ENCODE measurements at places on chromosomes 11 and 22.

GRCh38 chr11:83726316-83726715 lies 440.1 kb upstream of the CCDC90B start:
- DNase-seq = no peak

DNA sequence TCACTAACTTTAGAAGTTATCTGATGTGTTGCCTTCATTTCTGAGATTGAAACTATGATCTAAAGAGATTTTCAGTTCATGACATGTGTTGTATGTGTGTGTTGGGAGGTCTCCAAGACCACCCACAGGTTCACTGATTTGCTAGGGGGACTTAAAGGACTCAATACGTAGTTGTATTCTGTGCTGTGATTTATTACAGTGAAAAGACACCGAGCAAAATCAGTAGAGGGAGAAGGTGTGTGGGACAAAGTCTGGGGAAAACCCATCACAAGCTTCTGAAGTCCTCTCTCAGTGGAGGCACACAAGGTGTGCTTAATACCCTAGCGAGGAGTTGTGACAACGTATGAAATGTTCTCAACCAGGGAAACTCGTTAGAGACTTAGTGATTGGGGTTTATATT lies 35.6 kb downstream of the RNF169 start:
- no peak for DNase-seq

GRCh38 chr11:50246183-50246582 lies 213.5 kb downstream of the OR4C45 start:
- DNase-seq = no peak

GRCh38 chr22:23375031-23375827 lies 194.9 kb downstream of the BCR start:
- no peak for DNase-seq

- DNase-seq = no peak
Observed at GRCh38 chr11:69384251-69385143, 90.5 kb downstream of the MYEOV start.

GRCh38 chr11:121838571-121838970 lies 277.4 kb downstream of the BLID start:
- no peak for DNase-seq

DNA sequence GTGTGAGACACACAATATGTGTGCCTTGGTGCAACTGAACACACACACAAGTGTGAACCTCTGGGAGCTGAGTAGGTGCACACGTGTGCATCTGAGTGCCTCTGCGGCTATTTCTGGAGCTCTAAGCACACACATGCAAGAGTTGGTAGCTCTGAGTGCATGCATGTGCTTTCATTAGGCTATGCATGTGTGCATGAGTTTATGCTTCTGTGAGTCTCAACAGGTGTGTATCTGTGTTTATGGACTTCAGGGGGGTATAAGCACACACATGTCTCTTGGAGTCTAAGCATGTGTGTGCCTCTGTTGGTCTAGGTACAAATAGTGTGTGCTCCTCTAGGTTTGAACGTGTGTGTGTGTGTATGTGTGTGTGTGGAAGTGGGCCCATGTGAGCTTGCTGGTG lies 25.8 kb downstream of the SLC22A12 start:
- no peak for DNase-seq

- peak; percentile 15 for DNase-seq
Observed at GRCh38 chr22:38259370-38259769, 13.4 kb downstream of the TMEM184B start.

DNA sequence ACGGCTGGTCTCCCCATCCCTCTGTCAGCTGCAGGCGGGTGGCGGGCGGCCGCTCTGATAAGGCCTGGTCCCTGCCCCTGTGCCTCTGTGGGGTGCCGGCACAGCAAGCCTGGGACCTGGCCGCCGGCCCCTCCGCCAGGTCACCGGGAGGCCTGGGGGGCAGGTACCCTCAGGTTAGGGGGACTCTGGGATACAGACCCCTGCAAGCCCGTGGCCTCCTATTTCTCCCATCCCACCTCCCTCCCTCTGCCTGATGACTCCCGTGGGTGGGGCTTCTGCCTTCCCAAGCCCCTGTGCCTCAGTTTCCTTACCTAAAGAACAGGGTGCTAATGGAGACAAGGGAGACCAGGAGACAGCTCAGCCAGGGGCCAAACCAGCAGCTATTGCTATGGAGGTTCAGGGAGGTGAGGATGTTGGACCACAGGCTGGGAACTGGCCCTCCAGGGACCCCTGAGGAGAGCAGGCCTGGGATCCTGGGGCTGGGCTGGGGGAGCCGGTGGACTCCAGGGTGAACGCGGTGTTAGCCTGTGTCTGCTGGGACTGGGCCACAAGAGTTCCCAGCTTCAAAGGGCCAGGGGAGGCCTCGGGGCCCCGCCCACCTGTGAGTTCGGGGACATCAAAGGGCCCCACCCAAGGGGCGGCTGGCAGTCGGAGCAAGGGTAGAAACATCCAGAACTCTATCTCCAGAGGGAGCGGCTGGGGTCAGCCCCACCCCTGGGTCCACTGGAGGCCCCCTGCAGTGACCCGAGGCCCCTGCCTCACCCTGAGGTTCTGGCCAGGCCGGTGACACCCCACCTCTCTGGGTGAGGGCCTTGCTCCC lies 32.0 kb upstream of the TH start:
- DNase-seq = no peak

GRCh38 chr22:39703928-39704639 lies 133.5 kb downstream of the CACNA1I start:
- no peak for DNase-seq

DNA sequence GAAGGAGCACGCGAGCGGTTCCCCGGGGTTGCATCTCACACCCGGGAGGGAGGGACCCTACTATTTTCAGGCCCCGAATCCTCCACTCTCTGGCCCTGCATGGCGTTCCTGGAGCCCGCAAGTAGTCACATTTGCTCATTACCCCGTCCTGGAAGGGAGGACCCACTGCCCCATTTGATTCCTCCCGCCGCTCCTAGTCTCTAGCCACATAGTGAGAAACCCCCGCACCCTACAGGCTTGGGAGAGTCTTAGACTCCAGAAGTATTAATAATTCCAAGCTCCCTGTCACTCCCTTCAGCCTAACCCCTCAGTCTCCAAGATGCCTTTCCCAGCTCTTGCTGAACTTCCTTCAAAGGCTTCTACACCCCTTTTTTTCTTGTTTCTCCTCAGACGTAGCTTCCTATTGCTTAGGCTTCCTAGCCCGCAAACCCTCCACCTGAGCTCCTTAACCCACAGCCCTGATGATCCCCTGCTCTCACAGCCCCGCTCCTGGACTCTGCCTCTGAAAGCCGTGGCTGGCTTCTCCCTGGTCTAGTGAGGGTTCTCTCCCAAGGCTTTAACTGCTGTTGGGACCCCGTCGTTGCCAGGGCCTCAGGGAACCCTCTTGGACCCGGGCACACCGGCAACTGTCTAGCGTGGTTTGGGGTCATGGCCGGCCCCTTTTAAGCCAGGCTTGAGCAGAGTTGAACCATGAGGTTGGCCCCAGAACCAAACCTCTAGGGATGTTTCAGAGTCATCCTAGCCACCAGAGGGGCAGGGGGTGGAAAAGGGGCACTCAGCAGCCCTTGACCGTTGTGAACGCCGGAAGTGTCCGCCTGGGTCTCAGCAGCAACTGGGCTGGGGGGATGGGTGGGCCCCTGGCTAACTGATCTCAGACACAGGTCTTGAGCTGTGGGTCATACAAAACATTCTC lies 862 bp downstream of the GGA1 start:
- no peak for DNase-seq

GRCh38 chr11:123580557-123581275 lies 73.7 kb downstream of the SCN3B start:
- no peak for DNase-seq

GRCh38 chr22:45781966-45782365 lies 110.3 kb downstream of the ATXN10 start:
- DNase-seq = no peak

DNA sequence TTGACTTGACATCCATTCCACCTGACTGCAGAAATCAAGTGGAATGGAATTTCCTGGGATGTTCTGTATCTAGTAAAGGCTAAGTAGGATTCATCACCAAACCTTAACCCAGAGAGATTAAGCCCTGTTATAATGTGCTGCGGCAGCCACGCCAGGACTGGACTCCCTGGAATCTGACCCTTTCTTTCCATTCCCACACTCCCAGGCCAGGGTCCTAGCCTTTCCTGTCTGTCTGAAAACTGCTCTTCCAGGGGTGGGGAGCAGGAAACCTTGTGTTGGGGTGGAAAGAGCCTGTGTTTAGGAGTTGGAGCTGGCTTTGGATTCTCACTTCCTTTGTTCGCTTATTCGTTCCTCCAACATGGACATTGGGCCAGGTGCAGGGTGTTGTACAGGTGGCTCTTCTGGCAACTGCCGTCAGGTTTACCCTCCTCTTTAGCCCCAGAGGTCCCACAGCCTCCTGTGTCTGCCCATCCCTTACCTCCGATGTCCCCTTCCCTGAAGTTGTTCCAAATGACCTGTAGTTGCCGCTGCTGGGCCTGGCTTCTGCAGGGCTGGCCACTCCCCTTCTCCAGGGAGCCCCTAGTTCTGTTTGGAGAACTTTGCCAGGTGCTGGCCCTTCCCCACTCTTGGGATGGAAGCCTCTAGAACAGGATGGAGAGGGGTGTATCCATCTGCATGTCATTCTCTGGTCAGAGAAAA lies 20.5 kb upstream of the PARVB start:
- DNase-seq = no peak

DNA sequence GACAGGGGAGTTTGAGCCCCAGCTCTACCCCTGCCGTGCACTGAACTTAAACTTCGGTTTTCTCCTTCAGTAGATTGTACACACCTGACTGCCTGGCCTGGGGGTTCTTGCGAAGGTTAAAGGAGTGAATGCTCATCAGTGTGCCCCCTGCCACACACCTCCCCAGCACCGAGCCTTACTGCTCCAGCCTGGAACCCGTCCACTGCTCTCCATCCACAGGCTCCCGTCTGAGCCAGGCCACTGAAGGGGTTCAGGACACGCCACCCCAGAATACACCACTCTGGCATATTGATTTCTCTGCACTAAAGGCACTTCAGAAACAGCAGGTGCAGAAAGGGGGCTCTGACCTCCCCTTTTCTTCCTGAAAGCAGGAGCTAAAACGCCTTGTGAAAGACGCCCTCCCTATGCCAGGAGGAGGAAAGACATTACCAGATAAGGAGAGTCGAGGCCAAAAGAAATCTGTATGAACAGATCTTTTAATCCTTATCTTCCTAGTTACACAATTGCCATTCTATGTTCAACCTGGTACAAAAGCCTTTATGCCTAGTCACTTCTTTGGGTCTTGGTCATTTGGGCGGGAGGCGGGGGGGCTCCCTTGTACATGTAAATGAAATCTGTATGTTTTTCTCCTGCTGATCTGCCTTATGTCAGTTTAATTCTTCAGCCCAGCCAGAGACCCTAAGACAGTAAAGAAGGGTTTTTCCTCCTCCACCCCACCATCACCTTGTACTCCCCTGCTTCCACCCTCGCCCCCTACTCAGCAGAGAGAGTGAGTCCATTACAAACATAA lies 1.9 kb upstream of the SSTR3 start:
- no peak for DNase-seq

GRCh38 chr11:45483416-45483815 lies 182.0 kb downstream of the CHST1 start:
- DNase-seq = no peak

DNA sequence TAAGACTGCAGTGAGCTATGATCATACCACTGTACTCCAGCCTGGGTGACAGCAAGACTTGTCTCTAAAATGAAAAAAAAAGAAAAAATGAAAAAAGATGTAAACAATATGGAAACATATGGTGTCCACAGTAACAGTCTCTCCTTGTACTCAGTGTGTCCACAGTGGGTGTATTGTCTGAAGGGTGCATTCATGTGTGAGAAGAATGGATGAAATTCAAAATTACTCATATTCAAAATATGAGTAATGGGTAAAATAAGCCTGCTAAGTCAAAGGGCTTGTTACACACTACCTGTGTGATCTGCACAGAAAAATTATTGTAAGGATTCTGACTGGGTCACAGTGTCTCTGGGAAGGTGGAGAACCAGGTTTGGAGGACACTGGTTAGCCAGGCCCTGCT lies 26.9 kb downstream of the PPFIA1 start:
- DNase-seq = no peak

GRCh38 chr11:5124891-5125620 lies 13.1 kb downstream of the OR52A5 start:
- no peak for DNase-seq

GRCh38 chr11:132062031-132062430 lies 691.6 kb downstream of the NTM start:
- no peak for DNase-seq

DNA sequence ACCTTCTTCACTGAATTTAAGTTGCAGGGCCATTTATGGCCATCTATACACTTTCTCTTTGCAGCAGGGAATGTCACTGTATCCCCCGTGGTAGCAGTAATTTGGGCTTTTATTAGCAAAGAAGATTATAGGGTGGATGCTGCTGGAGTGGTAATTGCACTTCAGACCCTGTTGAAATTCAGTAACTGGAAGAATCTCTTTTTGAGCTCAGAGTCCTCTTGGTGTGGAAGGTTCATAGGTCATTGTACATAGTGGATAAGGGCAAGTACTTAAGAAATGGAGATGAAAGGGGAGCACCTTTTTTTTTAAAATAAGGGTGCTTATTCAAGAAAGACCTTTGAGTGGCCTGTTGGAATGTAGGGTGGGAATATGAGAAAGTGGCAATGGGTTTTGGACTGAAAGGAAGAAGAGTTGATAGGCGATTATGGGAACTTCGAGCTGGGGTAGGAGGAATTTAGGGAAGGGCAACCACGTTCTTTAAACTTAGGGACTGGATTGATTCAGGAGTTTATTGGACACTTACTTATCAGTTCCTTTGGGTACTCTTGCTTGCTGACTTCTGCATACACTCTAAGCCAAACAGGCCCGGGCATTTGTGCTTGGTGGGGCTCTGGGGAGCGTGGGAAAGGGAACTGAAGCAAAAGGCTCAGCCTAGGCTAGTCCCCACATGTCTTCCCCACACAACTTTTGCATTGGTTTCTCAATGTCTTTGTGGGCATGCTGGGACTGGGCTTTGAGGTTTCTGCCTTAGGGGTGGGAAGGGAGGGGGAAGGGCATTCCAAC lies 26.5 kb downstream of the CTNND1 start:
- DNase-seq = peak; percentile 56

DNA sequence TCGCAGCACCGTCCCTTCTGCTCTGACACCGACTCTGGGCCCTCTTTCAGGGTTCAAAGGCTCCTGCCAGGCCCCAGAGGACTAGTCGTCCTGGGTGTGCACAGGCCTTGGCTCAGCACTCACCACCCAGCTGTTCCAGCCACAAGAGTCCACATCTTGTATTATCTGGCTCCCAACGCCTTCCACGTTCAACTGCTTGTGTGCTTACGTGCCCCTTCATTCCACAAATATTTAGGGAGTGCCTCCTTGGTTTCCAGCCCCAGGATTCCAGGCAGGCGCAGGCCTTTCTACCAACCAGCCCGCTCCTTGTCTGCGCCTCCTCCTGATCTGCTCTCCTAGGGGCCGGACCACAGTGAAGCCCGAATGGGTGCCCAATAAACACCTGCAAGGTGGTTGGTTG lies 70.9 kb downstream of the SCUBE1 start:
- no peak for DNase-seq

Measured in GDM1 (cell line).